ENCODE measurements at places on chromosomes 2 and 18.

GRCh38 chr2:221423210-221423804 is 148.8 kb downstream of the EPHA4 start:
- DNase-seq = no peak

DNA sequence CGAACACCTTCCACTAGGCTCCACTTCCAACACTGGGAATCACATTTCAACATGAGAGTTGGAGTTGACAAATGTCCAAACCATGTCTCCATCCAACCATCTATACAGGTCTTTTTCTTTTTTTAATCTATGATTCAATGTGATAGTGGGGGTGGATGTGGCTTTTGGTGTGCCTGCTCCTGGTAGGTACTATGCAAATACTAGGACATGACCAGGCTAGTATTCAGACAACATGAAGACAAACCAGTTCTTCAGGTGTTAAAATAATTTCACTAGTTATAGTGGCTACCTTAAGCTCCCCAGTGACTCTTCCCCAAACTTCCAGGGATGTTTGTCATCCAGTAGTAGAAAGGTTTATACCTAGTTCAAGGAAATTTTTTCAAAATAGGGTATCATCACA is 387.5 kb downstream of the CDH2 start:
- no peak for DNase-seq

DNA sequence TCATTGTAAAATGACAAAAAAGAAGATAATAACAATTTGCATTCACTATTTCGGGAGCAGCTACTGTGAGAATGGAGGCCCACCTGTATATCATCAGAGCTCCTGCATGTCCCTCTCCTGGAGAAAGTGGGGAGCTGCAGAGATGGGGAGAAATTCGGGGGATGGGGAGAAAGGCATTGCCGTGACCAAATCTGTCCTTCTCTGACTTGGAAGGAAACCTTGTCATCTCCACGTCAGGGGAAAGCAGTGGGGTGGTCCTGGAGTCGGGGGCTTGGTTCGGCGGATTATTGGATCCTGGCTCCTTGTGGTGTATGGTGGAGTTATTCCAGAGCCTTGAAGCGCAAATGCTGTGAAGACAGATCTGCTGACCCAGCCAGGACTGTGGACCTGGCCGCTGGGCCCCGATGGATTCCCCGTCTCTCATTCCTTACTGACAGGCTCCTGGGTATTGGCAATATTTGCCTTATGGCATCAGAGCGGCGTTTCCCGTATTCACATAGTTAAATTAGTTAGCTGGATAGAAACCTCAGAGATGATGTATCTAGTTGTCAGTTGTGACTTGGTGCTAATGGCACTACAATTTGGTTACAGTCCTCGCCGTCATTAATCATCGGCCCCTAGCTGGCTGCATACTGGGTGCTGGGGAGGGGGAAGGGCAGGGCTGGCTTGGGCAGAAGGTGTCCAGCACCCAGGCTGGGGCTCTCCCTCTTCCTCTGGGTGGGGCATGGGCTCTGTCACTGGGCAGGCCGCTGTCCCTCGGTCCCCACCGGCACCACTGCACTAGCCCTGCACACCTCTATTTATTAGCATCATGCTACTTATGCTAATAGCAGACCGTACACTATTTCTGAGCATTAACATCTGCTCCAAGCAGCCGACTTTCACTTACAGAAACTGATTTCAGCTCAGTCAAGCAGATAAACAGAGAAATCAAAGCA is 31.7 kb downstream of the CELF4 start:
- DNase-seq = no peak

DNA sequence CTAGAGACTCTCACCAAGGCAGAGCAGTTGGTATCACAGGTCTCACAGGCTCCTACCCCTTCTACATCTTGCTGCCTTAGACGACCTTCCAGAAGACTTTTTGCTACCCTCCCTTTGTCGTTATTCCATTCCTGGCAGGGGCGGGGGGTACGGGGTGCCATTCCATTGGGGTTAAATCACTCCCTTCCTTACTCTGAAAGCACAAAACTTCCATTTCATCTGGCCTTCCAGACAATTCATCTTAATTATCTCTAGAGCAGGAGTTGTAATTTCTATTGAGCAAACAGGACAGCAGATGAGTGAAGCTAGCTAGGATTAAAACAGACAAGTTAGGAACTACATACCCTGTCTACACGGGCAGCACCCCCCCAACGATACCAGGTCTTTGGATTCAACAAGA is 276.2 kb upstream of the TANK start:
- DNase-seq = no peak

DNA sequence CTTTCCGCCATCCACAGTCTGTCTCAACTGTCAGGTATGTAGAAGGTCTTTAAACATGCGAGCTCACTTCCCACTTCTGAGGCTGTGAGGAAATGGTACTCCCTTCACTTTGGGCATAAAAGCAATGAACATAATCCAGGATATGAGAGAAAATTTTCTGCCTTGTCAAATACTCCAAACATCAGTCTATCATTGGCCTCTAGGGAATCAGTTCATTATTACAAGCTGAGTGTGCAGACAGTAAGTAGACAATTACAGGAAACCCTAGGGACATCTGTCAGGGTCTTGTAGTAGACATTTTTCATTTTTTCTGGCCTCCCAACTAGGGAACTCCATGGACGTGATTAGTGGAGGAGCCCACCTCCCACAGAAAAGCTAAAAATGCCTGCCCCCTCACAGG is 13.6 kb upstream of the APCDD1 start:
- DNase-seq = no peak

DNA sequence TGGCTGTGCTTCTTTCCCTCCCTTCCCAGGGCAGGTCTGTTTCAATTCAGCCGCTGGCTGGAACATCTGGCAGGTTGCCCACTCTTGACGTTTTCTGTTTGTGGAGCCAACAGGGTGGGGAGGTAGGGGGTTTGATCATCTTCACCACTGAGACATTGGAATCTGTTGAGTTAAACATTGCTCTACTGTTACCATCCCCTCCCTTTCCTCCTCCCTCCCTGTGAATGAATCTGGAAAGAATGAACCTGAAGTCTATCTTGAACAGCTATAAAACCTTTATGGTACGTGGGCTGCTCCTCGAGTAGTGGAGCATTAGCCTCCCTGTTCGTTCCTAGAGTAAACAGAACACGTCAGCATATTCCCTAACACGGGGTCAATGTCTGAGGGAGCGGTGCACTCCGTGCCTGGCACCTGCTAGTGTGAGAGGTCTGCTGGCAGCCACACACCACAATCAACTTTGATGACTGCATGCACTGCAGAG is 249.9 kb upstream of the RBBP8 start:
- peak; percentile 83 for DNase-seq

DNA sequence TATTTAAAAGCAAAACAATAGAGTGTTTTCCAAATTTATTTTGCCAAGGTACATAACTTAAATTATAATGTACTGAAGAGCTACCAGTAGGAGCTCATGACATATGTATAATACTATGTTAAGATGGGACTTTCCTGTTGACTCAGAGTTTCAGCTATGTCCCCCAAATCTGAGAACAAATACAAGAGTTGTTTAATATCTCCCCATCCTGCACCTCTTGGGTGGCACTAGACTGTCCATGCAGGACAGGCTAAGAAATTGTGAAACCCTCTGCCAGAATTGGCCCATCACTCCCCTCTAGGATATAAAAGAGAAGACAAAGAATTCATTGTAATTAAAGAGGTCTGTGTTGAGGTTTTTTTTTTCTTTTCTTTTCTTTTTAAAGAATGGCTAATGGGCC is 21.7 kb upstream of the CTAGE1 start:
- DNase-seq = peak; percentile 53

Measured in adipocyte (in vitro differentiated cells).